CD4-positive, alpha-beta T cell treated with Interleukin-4 for 4 hours (primary cell): ENCODE measurements at places on chromosomes 13 and 19.

GRCh38 chr13:39565036-39565949 lies 37.7 kb downstream of the LHFPL6 start:
- DNase-seq = no peak

DNA sequence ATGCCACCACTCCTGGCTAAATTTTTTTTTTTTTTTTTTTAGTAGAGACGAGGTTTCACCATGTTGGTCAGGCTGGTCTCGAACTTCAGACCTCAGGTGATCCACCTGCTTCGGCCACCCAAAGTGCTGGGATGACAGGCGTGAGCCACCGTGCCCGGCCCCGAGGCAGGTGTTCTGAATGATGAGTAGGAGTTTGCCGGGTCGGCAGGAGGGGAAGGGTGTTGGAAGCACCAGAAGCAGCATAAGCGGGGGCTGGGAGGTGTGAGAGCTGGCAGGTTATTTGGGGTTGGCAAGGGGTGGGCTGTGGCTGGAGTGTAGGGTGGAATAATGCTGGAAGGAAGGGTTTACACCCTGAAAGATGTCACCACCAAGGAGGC lies 1.8 kb downstream of the SPPL2B start:
- DNase-seq = no peak

DNA sequence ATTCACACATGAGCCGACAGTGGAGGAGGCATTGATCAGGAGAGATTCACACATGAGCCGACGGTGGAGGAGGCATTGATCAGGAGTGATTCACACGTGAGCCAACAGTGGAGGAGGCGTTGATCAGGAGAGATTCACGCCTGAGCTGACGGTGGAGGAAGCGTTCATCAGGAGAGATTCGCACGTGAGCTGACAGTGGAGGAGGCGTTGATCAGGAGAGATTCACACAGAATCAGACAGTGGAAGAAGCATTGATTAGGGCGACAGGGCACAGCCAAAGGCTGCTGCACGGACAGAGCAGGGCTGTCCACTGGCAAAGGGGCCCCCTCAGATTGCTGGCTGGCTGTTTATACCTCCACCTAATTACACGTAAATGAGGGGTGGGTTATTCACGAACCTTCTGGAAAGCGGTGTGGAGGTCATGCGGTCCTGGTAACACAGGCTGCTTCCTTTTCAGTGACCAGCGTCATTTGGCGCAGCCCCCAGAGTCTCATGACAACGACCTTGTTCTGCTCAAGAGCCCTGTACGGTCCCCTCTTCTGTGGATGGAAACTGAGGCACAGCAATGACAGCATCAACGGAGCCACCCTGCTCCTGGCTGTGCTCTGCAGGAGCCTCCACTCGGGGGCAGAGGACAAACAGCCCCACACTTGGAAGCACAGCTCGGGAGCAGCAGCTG lies 50.6 kb upstream of the GAS6 start:
- no peak for DNase-seq

GRCh38 chr19:48148576-48148975 lies 21.6 kb downstream of the LIG1 start:
- DNase-seq = no peak

GRCh38 chr13:99289271-99289670 lies 17.9 kb downstream of the GPR183 start:
- no peak for DNase-seq

- DNase-seq = no peak
These were observed 26.8 kb upstream of the CYP4F8 start for GRCh38 chr19:15588265-15588664.

DNA sequence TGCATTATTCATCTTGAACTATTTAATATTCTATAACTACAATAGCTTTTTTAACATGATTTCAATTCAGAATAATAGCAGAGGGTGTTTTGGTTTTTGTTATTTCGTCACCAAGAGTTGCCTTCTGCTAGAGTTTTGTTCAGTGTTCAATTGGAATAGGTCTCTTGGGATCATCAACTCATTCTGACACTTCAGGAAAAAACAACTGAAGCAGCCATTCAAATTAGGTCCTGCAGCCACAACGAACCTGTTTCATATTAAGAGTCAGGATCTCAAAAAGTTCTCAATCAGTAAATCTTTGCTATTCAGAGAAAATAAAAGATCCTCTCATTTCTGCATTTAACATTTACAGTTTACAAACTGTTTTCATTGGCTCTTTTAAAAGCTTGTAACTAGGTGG lies 2.4 kb upstream of the CHAMP1 start:
- no peak for DNase-seq

DNA sequence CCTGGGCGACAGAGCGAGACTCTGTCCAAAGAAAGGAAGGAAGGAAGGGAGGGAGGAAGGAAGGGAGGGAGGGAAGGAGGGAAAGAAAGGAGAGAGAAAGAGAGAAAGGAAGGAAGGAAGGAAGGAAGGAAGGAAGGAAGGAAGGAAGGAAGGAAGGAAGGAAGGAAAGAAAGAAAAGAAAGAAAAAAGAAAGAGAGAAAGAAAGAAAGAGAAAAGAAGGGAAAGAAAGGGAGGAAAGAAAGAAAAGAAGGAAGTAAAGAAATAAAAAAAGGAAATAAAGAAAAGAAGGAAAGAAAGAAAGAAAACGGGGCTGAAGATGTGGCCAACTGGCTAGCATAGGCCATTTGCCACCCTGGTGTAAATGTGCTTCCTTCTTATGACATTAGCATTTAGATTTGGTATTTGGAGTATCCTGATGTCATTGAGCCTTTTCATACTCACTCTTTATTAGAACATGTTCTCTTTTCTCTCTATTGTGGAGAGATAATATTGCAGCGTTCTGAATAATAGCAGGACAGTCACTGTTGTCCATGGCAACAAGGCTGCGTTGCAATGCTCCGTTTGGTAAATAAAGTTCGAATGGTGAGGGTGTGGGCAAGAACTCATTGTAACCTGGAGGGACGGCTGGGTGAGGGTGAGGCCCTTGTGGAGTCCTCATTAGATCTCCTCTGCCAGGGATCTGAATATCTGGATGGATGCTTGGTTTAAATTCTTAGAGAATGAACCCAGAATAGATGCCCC lies 173.9 kb upstream of the UBL3 start:
- DNase-seq = no peak

GRCh38 chr13:32059511-32059984 lies 28.0 kb downstream of the FRY start:
- DNase-seq = no peak

DNA sequence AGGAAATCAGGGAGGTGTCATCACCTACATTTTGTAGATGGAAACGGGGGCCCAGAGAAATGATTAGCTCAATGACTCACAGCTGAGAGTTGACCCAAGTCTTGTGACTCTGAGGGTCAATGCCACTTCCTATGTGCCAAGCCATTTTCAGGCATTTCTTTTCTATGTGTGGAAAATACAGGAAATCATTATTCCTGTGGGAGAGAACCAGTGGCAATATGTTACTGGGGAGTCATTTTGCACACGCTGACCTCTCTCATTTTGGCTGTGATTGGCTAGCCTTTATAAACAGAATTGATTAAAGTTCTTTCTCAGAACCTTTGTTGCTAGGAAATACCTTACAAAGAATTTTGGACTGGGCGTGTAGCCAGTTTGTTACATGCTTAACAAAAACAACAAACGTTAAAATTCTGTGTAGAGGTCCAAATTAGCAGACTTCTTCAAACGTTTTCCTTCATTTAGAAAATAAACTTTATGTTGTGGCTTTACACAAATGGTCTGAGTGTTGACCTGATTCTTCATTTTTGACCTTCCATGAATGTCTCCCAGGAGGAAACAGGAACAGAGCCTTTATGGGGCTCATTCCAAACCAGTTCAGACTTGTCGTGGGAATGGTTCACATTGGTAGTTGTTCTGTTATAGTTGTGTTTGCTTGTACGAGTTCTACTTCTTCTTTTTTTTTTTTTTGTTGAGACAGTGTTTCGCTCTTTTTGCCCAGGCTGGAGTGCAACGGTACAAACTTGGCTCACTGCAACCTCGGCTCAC lies 11.4 kb downstream of the PCCA start:
- DNase-seq = no peak

DNA sequence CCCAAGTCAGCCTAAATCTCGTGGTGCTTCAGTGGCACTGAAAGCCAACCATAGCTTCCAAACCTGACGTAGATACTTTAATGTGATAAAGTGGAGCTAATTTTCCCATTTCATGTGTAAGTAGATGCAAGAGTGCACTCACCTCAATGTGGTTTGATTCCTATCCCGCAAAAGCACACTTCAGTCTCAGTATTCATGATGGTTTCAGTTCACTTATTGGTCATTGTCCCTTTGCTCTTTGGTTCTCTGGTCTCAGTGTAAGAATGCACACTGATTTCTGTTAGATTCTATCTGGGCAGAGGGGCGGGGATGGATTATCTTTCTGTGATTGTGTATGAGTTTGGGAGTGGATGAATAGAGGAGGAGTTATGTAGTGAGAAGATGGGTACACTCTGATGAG lies 340.6 kb downstream of the KCNRG start:
- no peak for DNase-seq

- DNase-seq = no peak
These were observed 8.4 kb downstream of the CLASRP start for GRCh38 chr19:45047188-45047797.

- DNase-seq = no peak
These were observed 35.8 kb upstream of the MEDAG start for GRCh38 chr13:30870049-30870884.

GRCh38 chr19:49441210-49441959 lies at the start of gene SLC17A7:
Gene SLC17A7 (minus strand): TSS chr19:49441527. CDS start chr19:49441379, 148 bp downstream.
- DNase-seq = no peak

GRCh38 chr19:41872775-41873647 lies 4.1 kb upstream of the CD79A start:
- DNase-seq = peak; percentile 67

- no peak for DNase-seq
These were observed 182.8 kb downstream of the MAB21L1 start for GRCh38 chr13:35293579-35294226.

DNA sequence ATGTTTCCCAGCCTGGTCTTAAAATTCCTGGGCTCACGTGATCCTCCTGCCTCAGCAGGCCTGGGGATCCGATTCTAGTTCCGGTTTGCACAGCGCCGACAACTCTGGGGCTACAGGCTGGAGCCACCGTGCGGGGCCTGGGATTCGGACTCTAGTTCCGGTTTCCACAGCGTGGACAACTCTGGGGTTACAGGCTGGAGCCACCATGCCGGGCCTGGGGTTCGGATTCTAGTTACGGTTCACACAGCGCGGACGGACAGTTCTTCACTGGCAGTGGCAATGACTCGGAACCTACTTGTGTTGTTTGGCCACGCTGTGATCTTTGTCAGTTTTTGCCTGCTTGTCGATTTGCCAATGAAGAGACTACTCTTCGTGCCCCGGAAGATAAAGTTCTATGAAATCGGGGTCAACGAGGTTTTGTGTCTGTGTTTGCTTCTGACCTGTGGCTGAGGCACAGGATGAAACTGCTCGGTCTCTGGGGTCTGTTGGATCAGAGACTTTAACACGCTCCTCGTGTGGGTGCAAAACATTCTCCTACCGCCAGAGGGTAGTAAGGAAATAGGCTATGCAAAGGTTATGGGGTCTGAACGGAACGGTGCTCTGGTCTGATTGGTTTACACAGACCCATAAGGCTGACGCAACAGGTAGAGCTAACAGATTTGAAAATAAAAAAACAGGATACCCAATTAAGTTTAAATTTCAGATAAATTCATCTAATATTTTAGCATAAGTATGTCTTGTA lies 12.1 kb upstream of the ZSCAN1 start:
- peak; percentile 35 for DNase-seq

DNA sequence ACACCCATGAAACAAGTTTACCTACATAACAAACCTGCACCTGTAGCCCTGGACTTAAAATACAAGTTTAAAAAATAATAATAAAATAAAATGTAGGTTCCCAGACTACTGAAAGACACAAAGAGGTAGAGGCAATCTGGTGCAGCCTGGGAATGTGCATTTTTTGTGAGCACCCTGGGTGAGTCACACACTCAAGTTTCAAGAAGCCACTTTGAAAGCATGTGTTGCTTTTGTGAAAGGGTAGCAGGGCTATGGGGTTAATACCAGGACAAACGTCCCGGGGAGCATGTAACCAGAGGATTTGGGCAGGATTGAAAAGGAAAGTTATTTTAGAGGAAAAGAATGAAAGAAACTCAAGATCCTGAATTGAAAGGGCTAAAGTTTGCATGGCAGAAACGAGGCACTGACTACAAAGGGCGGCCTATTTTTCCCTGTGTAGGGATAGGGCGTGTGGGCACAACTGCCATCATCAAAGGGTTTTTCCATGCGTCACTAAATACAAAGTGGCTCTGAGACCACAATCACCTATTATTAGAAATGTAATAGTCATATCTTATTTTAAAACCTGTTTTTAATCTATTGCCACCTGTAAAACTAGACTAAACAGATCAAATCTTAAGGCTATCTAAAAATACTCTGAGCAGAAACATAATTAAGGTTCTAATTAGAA lies 314.9 kb downstream of the COG6 start:
- no peak for DNase-seq

GRCh38 chr19:44809577-44810233 lies 802 bp downstream of the BCAM start:
- no peak for DNase-seq

DNA sequence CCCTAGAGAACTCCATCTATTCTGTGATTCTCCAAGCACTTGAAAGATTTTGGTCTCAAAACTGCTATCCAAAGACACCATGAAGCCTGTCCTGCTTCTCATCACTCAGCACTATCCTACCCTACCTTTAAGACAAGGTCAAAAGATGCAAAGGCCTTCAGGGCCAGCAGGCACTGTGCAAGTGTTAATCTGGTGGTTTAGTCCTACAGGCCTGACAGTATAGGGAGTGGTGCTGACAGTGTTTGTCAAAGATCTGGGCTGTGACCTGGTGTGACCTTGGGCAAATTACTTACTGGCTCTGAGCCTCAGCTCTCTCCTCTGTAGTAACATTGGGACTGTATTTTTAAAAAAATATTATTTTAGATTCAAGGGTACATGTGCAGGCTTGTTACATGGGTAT lies 28.0 kb downstream of the SIAH3 start:
- no peak for DNase-seq

- DNase-seq = no peak
These were observed 62.0 kb upstream of the C13orf46 start for GRCh38 chr13:114035583-114036531.

- DNase-seq = no peak
These were observed 5.2 kb downstream of the TRIP10 start for GRCh38 chr19:6744381-6745301.

- no peak for DNase-seq
These were observed 435 bp downstream of the KLK11 start for GRCh38 chr19:51025809-51026553.

GRCh38 chr19:47497821-47498520 lies 14.0 kb upstream of the KPTN start:
- no peak for DNase-seq

GRCh38 chr19:27777726-27778125 lies 1435.2 kb downstream of the UQCRFS1 start:
- no peak for DNase-seq

GRCh38 chr13:76216729-76217128 lies 580.6 kb downstream of the LMO7 start:
- DNase-seq = no peak

GRCh38 chr13:72253754-72254153 lies 386.8 kb upstream of the DACH1 start:
- DNase-seq = no peak
